Inflammatory macrophage (primary cell): ENCODE measurements at places on chromosomes 2 and 18.

DNA sequence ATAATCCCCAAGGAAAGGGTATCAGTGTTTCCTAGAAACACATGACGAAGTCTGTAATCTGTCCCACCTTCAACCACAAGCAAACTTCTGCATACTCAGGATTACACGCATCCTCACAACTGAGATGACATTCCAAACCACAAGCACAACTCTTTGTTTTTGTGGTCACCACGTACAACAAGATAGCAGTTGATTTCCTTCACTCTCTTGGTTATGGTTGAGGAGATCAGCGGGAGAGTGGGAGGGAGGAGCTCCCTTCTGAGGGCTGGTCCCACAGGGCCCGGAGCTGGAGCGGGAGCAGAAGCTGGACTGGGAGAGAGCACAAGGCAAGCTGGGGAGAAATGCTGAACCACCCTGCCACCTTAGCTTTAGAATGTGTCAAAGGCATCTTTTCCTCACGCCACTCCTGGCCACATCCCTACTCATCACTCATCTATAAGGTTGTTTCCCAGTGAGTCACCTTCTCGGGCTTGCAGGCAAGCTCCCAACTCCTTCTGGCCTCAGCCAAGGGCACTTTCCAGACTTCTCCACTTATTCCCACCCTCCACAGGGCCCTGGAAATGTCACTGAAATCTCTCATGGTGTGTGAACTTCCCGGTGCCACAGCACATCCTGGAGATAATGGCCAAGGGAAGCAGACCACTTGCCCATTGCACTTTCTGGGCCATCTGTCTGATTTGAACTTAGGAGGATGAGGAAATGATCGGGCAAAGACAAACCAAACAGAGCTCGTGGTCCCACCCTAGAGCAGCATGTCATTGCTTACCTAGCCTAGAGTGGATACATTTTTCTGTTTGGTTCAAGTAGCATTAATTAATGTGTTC is 98.9 kb upstream of the LGALSL start:
- no peak for DNase-seq

DNA sequence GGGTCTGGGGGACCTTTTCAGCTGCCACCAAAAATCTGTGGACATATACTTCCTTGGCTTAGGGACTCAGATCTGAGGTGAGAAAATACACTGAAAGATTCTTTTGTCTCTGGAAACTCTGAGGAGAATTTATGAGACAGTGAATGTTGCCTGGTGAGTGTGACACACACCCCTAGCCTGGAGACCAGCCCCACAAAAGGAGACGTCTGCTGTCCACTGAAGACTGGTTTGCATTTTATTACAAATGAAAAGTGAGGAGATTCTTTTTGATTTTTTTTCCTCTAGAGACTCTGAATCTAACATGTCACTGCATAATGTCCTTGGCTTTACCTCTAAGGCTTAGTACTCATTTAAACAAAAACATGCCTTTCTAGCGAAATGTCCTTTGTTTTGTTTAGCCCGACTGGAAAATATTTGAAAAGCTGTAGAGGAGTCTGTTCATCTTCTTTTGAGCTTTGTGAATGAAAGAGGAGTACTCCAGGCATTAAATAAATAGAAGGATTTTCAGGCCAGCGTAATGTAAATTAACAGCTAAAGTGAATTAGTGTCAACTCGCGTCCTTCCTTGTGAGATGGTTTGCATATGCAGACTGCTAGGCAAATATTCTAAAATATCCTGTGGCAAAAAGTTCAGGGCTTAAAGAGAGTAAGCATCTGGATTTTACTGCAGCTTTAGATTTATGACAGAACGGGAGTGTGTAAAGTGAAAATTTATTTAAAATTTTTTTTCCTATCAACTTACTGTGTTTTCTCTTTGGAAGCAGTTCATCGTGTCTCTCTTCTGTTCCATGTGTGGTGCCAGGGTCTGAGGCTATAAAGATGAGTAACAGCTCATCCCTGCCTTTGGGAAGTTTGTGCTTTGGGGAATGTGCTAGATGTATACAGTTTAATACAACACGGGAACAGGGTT is 125.4 kb downstream of the VWA3B start:
- no peak for DNase-seq

GRCh38 chr2:128458505-128458904 is 139.8 kb upstream of the HS6ST1 start:
- DNase-seq = peak; percentile 58

GRCh38 chr2:101176803-101177202 is 25.6 kb upstream of the TBC1D8 start:
- DNase-seq = no peak

GRCh38 chr18:41593171-41593675 is 361.8 kb upstream of the PIK3C3 start:
- no peak for DNase-seq

DNA sequence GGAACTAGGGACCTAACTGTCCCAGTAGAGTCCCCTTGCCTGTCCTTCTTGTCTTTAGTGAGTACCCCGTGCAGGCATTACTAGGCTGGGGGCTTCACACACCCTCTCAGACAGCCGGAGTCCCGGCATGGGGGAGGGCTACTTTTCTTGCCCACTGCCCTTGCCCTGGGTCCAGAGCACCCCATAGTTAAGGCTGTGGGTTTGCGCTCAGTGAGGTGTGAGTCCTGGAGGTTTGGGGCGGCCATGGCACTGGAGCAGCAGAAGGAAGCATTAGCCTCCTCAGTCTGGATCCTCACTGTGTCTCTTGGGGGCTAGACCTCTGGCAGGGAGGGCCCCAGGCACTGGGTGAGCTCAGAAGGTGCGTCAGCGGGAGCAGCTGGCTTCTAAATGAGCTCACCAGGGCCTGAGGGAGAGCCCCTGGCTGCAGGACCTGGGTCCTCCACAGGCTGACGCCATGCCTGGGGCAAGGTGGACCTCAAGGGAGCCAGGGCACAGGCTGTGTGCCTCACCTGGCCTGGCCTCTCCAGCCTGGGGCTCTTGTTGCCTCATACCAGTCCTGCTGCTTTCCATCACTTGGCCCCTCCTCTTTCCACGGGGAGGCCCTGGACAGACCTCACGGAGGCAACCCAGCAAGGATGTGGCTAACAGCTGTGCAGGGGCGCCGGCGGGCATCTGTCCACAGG is 27.4 kb downstream of the HS6ST1 start:
- DNase-seq = no peak

DNA sequence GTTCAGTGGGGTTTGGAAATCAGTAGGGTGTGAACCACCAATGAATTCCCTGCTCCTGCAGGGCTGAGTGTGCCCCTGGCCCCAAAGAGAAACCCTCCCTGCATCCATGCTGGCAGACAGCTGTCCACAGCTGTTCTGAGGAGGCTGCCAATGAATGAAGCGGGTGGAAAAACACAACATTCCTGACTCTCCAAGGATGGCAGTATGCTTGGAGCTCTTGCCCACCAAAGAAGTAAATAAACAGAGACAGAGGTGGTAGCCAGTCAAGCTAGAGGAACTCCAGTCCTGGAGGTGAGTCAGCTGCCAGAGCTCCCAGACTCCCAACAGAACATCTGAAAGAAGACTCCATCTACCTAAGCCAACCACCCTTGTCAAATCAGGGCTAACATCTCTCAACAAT is 6.2 kb downstream of the ZBTB7C start:
- no peak for DNase-seq

GRCh38 chr2:119914266-119914665 is 98.6 kb upstream of the EPB41L5 start:
- no peak for DNase-seq

- DNase-seq = peak; percentile 58
These were observed 12.7 kb upstream of the FHOD3 start for GRCh38 chr18:36284671-36285295.

GRCh38 chr2:32136097-32136496 is 29.6 kb upstream of the SLC30A6 start:
- DNase-seq = no peak

DNA sequence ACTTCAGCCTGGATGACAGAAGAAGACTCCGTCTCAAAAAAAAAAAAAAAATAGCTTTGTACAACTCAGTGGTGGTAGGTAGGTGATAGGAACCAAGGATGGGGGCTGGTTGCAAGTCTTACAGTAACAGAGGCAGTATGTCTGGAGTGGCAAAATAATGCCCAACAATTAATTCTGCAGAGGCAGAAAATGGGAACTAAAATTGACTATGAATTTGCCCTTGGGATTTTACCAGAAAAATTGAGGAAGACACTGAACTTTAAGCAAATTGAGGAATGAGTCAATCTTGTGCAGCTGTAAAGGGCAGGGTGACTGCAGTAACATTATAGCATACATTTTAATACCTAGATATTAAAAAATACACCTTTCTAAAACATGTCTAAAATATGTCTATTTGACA is 292.1 kb upstream of the FBXO11 start:
- DNase-seq = peak; percentile 88

DNA sequence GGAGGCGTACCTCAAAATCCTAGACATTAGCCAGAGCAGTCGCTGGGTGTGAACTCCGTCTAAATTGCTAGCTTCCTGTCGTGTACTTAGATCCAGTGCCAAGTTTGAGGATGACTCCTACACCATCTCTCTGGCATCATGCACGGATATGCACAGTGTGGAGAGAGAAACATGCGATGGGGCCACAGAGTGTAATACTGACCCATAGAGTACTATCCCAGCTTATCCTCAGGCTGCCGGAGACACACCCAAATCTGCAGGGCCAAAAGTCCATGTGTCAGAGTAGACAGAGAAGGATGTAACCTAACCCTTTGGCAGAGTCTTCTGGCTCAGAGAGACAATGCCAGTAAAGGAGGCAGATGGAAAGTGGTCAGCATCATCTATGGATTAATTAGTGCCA is 84.2 kb downstream of the ARL4C start:
- DNase-seq = no peak

DNA sequence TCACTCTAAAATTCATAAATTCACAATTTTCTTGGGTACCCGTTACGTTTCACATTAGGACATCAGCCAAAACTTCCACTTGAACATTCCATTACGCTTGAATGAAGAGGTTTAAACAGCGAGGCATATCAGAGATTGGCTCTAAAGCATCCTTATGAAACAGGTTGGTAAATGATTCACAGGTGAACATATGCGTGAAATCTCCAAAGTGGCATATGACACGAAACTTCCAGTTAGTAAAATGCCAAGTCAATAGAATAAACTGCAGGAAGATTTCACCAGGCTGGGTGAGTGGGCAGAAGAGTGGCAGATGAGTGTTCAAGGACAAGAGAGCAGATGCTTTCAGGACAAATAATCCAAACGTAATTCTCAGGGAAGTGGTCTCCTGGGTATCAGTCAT is 33.9 kb upstream of the GLS start:
- no peak for DNase-seq

GRCh38 chr2:217802266-217802665 is 200.5 kb downstream of the TNS1 start:
- no peak for DNase-seq

- no peak for DNase-seq
These were observed 10.5 kb upstream of the ZAP70 start for GRCh38 chr2:97702731-97703470.

GRCh38 chr2:237097911-237098702 is 12.4 kb downstream of the COPS8 start:
- no peak for DNase-seq

- DNase-seq = peak; percentile 66
These were observed 51.5 kb downstream of the CDC42EP3 start for GRCh38 chr2:37619959-37620300.

GRCh38 chr2:50648041-50648700 is 383.8 kb downstream of the NRXN1 start:
- DNase-seq = no peak

GRCh38 chr18:5673616-5674015 is 129.8 kb upstream of the EPB41L3 start:
- no peak for DNase-seq

DNA sequence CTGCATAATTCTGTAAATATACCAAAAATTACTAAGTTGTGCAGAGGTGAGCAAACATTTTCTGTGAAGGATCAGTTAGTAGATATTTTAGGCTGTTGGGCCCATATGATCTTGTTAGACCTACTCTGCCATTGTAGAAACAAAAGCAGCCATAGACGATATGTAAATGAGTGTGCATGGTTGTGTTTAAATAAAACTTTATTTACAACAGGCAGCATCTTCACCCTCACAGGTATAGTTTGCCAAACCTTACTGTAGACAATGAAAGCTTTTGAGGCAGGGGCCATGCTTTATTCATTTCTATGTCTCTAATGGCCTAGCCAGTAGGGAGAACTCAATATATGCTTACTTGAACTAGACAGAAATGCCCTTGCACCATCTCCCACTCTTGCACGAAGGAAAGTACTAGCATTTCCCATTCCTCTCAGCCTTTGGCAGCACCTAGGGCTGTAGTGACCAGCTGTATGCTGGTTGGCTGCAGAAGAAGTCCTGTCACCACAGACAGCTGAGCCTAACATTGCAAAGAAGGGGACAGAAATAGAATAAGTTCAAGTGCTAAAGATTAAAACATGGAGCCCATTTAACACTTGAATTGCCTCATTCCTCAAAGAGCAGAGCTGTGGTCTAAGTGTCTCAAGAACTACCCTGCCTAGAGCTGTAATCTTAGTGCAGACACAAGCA is 305.1 kb upstream of the MGAT5 start:
- DNase-seq = no peak

GRCh38 chr2:62222674-62223073 is 26.8 kb downstream of the B3GNT2 start:
- DNase-seq = no peak

DNA sequence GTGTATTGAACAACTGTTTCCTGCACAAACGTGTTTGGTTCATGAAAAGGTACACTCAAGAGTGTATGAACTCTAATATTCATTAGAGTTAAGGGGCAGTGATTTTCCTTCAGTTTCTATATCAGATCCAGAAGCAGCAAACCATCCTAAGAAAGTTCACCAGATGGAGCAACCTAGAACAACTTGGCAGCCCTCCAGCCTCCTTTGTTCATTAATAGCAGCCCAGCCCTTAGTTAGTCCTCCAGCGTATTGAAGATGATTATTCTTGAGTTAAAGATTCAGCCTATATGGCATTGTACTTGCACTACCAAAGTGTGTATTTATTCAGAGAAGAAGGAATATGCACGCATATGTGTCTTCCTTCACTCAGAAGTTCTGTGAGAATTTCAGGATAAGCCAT is 365.5 kb downstream of the SETBP1 start:
- DNase-seq = no peak

DNA sequence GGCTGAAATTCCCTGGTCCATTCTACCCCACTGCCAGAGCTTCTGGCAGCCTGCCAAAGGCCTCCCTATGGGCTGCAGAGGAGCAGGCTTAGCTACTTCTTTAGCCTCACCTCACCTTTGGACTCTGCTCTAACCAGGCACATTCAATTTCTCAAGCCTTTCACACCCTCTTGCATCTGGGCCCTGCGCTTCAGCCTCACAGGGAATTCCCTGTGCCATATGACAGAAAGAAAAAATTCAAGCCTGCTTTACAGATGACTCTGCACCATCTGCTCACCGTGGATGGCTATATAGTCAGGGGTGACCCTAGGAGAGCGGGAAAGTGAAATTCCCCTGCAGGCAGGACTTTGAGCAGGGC is 62.5 kb downstream of the REEP1 start:
- no peak for DNase-seq

DNA sequence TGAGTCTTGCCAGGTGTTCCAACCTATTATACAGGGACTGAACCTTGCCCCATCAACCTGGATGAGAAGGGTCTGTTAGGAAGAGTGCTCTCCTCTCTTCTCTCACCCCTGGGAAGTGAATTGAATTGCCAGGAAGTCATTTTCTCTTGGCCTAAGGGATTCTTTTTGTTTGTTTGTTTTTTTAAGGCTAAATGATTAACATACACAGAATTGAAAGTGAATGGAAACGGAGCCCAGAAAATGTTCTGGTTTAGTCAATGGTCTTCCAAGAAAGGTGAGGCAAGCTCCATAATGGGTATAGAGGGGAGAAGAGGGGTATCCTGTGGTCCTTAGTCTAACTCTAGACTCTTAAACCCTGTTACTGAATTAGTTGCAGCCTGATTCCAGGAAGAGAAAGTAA is 189.1 kb downstream of the FSHR start:
- no peak for DNase-seq
